ENCODE measurements at places on chromosomes 3 and 15.

DNA sequence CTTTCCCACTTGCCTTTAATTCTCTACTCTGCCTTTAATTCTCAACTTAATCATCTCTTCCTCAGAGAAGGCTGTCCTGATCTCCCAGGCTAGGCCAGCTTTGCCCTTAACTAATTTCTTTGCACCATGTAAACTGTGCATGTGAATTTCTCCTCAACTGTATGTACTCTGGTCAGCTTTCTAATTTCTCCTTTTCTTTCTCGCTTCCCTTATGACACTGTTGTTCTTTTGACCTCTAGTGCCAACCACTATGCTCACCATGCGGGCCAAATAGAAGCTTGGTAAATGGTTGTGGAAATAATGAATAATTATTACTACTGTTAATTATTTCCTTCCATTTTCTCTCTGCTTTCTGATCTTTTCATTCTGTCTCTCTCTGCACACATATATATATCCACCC, 269.0 kb upstream of the CRBN start:
- no peak for DNase-seq

DNA sequence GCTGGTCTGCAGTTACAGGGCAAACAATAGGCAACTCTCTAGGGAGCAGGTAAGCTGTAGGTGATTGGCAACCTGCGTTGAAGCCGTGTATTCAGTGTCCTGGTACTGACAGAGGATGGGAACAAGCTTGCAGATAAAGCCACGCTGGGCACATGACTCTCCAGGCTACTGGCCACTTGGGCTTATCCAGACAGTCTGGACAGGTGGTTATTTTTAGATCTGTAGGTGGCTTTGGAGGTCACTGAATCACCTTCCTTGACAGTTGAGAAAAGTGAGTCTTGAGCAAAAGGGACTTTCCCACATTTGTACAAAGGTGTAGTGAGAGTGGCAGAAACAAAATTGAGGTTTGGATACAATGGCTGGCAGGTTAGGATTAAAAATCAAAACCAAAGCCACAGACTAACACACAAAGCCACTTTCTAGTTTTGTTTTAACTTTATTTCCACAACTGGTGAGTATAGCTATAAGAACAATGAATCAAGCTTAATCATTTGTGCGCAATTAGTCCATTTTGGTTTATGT, 22.3 kb upstream of the IL1RAP start:
- no peak for DNase-seq

GRCh38 chr15:77027697-77028450, 32.9 kb downstream of the PSTPIP1 start:
- no peak for DNase-seq

- no peak for DNase-seq
Measured at GRCh38 chr3:107928084-107928445, 162.8 kb downstream of the CD47 start.

GRCh38 chr3:29274667-29275066, 6.2 kb upstream of the RBMS3 start:
- DNase-seq, result no peak

- no peak for DNase-seq
Measured at GRCh38 chr3:76990606-76991005, 49.3 kb upstream of the ROBO2 start.

GRCh38 chr3:71652781-71653413, 69.4 kb upstream of the FOXP1 start:
- peak; percentile 51 for DNase-seq

GRCh38 chr3:99783011-99783573, 34.6 kb upstream of the CMSS1 start:
- no peak for DNase-seq
